ENCODE measurements at places on chromosomes 2 and 18. TPM values are rescaled to one million over a fixed set of nuclear protein-coding genes. Genes with fewer than 3 reads are reported as not detected.

PXDN gene
- 51.7 TPM for polyA plus RNA-seq

DGUOK gene
- 103 TPM for polyA plus RNA-seq

AMER3 gene
- not detected for polyA plus RNA-seq

MYO5B gene
- 9.7 TPM for polyA plus RNA-seq

EVA1A gene
- polyA plus RNA-seq = 102 TPM

TMEM247 gene
- not detected for polyA plus RNA-seq

RANBP2 gene
- 16.6 TPM for polyA plus RNA-seq

ANKRD29 gene
- polyA plus RNA-seq = 12.5 TPM

SNTG2 gene
- 0.83 TPM for polyA plus RNA-seq

- DNase-seq = peak; percentile 64
These were observed 68.2 kb downstream of the ZNF516 start for GRCh38 chr18:76426737-76427305.

DNA sequence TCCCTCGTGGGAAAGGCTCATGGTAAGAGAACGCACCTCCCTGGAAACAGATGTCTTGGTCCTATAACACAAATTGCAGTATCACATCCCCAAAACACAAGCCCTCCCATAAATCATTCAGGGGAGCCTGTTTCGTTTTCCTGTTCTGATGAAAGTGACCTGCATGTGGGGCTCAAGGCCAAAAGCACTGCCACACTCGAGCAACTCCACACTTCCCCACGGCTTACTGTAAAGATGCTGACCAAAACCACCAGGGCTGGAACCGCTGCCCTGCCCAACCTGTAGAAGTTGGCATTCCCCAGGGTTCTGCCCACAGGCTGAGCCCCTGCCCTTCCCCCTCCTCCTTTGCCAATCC is 139.7 kb downstream of the BCL11A start:
- DNase-seq = no peak

DNA sequence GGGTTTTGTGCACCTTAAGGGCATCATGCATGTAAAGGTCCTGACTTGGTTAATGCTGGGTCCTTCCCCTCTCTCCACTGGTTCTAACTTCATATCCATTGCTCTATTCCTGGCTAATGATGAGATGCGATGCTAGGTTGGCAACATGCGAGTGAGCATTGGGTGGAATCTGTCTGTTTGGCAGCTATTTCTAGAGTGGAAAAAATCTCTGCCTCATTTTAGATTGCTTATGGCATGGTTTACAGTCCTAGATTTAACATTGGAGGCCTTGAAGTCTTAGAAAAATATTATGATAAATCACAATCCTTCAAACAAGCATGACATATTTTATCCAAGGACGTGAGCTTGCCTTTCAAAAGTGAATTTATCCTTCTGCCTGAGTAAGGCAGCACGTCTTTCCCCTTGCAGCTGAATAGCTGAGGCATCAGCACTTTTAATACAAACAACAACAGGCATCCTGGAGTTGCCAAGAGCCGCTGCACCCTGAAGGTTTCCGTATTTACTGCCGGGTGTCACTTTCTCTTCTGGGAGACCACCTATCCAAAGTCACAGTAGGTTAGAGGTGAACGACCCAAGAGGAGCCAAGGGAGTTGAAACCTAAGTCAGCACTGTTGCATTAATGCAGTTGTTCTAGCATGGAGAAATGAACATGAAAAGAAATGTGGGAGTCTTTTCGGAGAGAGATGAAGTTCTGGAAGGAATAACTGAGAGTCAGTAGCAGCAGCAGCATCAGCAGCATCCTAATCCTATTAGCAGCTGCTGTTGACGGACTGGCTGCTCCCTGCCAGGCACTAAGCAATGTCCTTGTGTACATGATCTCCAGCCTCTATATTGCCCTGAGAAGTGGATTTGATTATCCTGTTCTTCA is 78.4 kb downstream of the MAPK4 start:
- no peak for DNase-seq

DNA sequence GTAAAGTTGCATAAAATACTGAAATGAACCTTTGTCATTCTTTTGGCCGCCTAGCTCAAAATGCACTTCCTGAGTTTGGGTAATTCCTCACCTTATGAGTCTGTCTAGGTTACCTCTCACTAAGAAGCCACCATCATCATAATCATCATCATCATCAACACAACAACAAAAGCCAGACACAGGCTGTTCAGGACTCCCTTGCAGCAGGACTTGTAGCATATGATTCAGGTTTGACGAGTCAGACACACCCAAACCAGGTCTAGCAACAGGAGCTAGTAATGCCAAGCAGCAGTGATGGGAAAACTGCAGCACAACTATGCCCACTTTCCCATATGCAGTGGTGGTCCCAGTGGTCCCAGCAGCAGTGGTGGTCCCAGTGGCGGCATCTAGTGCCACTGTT is 2.8 kb upstream of the SGO2 start:
- no peak for DNase-seq

DNA sequence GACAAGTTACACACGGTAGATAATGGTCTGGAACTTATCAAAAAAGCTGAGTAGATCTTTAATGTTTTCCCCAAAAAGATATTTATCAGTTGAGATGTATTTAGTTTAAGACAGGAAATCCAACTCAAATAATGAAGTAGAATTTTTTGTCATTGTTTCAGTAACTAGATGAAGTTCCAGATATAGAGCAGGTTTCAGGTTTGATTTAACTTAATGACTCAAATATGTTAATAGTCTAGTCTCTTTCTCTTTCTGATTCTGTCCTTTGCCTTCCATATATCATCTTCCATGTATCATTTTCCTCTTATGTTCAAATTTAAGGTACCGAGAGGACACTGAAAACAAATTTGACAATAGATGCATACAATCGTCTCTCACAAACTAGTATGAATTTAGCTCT is 23.6 kb upstream of the DOCK10 start:
- DNase-seq = no peak

DNA sequence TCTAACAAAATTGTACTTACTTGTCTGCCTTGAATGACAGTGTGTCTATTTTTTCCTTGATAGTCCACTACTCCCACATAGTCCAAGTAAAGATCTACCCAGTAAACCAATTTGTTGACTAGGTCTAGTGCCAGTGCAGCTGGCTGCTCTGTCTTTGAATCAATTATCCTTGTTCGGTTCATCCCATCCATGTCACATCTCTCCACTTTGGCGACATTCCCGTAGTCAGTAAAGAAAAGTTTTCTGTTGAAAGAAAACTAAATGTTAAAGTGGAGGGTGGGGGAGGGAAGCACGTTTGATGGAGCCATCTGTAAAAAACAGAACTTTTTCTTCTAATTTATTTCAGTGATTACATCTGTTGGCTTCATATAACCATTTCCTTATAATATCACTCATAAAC is 1068.8 kb downstream of the LRP1B start:
- no peak for DNase-seq

- DNase-seq = no peak
These were observed 176.2 kb upstream of the NYAP2 start for GRCh38 chr2:225223301-225223700.

DNA sequence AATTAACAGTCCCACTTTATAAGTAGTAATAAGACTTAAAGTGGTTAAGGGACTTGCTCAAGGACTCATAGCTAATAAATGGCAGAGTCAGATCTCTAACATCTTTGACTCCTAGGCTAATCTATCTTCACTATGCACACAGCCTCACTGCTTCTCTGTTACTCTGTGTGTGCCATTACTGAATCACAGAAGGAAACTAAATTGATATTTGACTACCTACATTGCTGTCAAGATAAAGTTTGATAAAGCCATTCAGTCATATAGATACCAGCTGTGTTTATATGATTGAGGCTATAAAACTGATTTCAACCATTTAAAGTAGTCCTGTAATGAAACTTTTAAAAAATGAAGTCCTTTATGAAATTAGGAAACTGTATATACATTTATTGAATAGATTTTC is 10.9 kb downstream of the SLC39A10 start:
- no peak for DNase-seq

GRCh38 chr18:64097497-64097896 is 51.4 kb downstream of the LINC00305 start:
- no peak for DNase-seq

- no peak for DNase-seq
These were observed 380.7 kb downstream of the BCL11A start for GRCh38 chr2:60172801-60173200.

GRCh38 chr2:112811841-112812306 is 24.7 kb downstream of the IL1B start:
- DNase-seq = peak; percentile 52

GRCh38 chr2:120736624-120737339 is 1.1 kb downstream of the GLI2 start:
- peak; percentile 94 for DNase-seq

DNA sequence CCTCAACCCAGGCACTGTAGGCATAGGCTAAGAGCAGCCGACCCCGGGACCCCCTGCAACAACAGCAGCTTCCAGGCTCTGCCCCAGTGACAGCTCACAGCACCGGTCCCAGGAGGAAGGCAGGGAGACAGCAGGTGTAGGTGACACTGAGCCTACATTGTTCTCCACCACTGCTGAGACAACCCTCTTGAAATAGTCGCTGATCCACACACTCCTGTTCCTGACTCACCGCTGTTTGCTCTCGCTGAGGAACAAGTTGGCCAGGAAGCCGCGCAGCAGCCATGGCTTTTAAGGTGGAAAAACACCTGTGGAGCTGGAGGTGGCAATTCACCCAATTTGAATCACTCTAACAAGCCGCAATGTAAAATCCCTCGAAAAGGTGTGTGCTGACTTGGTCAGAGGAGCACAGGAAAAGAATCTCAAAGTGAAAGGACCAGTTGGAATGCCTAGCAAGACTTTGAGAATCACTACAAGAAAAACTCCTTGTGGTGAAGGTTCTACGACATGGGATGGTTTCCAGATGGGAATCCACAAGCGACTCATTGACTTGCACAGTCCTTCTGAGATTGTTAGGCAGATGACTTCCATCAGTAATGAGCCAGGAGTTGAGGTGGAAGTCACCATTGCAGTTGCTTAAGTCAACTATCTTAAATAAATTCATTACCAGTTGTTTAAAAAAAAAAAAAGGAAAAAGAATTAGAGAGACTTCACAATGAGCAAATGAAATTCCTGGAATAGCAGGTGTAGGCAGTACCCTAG is 167.5 kb downstream of the ARL4C start:
- DNase-seq = no peak

DNA sequence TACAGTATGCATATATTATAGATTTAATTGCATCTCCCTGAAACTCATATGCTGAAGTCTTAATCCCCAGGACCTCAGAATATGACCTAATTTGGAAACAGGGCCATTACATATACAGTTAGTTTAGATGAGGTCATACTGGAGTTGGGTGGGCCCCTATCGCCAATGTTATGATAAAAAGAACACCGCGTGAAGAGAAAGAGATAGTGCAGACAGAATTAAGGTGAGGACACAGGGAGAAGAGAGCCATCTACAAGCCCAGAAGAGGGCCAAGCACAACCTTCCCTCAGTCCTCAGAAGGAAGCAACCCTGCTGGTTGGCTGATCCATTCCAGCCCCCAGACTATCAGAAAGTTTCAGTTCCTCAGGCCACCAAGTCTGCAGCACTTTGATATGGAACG is 311.9 kb upstream of the RAB6C start:
- DNase-seq = no peak

DNA sequence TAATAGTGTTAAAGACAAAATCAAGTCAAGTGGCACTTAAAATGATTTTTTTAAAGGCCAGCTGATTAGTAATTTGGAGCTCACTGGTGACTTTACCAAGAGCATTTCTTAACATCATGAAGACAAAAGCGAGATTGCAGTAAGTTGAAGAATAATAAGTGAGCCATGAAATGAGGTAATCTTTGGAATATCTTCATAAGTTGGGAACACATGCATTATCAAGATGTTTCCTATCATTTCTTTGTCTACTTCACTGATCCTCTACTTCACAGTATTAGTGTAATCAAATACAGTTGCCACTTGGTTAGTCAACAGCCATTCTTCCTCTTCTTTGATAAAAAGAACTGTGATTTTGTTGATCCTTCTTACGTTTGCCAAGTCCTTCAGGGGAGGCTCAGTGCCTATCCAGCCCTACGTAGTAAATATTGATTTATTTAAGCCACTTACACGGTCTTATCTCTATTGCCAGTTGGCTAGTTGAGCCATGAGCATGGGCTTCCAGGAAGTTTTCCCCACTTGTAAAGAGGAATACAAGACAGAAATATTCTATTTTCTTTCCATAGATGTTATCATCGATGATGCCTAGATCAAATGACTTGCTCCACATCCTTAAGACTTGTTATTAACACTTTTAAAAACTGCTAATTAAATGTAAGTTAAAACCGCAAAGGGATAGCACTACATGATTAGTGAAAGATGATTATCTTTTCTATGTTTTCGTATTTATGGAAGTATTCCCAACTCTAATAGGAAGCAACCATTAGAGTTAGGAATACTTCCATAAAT is 46.1 kb downstream of the YES1 start:
- no peak for DNase-seq

- DNase-seq = no peak
These were observed 26.3 kb downstream of the GPR55 start for GRCh38 chr2:230898713-230899091.

DNA sequence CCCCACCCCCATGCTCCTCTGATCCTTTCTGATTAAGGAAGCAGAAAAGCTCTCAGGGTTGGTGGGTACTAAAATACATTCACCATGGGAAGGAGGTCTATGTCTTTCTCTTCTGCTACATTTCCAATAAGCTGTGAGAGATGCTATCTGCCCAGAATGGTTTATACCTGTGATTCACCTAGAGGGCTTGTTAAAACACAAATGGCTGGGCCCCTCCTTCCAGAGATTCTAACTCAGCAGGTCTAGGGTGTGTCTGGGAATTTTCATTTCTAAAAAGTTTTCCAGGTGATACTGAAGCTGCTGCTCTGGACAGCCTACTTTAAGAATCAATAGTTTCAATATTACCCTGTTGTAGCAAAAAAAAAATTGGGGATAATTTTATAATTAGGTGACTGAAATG is 772.2 kb upstream of the ZEB2 start:
- no peak for DNase-seq

- peak; percentile 75 for DNase-seq
These were observed 222.9 kb downstream of the PRKCE start for GRCh38 chr2:45874344-45874743.

GRCh38 chr18:26506012-26506411 is 42.3 kb downstream of the KCTD1 start:
- DNase-seq = no peak

DNA sequence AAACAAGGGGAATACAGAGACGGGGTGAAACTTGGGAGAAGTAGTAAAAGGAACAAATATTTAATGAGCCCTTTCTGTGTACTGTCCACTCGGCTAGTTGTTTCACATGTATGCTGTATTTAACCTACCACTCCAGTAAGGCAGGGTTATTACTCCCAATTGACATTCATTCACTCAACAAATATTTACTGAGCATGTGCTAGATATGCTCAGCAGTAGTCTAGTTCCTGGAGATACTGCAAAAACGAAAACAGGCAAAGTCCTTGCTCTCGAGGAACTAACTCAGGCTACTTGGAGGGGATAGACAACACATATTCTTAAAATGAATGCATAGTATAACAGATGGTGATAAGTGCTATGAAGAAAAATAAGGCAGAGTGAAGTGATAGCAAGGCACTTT is 207.3 kb downstream of the SS18 start:
- DNase-seq = no peak

DNA sequence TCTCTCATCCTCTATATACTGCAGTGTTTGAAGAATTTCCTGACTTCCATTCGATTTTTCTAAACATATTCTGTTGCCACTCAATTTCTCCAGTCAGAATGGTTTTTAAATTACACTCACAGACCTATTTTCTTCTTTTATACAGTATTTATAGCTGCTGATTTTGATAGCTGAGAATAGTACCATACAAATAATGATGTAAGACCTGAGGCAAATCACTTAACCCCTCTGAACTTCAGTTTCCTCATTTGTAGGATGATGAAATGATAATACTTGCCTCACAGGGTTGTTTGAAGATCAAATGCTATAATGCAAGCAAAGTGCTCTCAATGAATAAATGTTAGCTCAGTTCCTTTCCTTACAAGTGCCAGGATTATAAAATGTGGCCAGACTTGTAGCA is 241.8 kb downstream of the CPS1 start:
- DNase-seq = no peak

Measured in lung (tissue), 17 donors.